NCI-H460 (cell line): ENCODE measurements at places on chromosomes 16 and 17. TPM values are rescaled to one million over a fixed set of nuclear protein-coding genes. Genes with fewer than 3 reads are reported as not detected.

- DNase-seq = no peak
These were observed 33.4 kb downstream of the CDH13 start for GRCh38 chr16:82660075-82660645.

- no peak for DNase-seq
These were observed 341.5 kb downstream of the SNX29 start for GRCh38 chr16:12317856-12318537.

GRCh38 chr16:23369416-23369815 is 67.3 kb downstream of the SCNN1B start:
- DNase-seq = no peak

DNA sequence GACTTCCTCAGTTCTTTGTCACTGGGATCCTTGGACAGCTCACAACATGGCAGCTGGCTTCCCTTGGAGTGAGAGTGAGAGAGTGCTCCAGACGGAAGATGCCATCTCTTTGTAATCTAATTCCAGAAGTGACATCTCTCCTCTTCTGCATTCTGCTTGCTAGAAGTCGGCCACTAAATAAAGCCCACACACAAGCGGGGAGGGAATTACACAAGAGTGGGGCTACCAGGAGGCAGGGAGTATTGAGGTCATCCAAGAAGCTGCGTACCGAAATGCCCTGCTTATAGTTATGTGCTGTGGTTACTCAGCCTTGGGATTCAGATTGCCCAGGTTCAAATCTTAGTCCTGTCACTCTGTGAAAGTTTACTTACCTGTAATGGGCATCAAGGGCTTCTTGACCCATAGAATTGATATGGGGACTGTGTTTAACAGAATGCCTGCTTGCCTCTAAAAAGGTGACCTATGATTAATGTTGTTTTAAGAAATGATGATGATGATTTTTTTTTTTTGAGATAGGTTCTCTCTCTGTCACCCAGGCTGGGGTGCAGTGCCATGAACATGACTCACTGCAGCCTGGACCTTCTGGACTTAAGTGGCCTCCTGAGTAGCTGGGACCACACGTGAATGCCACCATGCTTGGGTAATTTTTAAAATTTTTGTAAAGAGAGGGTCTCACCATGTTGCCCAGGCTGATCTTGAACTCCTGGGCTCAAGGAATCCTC is 120.9 kb upstream of the HS3ST2 start:
- no peak for DNase-seq

DNA sequence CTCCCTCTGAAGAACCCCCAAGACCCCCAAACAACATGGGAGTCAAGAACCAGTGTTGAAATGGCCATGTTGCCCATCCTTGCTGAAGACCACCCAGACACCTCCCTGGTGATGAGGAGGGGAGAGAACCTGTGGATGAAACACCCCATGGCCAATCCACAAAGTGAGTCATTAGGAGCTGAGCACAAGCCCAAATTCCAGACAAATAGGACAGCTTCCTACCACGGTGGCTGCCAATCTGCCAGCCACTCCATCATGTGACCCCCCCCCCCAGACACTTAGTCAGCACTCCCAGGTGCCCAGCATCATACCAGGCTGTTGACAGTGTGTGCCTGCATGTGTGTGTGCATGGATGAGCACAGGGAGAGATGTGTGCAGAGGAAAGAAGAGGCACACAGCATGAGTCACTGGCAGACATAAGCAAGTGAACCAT is 26.4 kb upstream of the RPL38 start:
- no peak for DNase-seq

DNA sequence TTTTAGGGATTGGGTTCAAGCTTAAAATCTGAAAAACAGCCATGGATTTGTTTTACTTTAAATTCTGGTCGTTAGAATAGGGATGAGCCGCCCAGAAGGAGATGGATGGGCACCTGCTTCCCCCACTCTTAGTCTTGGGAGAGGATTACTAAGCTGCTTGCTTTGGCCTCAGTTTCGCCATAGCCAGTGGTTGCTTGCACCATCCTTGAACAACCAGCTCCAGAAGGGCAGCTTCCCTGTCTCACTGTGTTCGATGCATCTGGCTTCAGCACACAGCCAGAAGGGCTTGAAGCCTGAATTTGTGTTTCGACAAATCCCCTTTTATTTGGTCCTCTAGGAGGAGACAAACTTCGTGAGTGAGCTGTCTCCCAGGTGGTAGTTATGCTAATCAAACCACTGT is 7.1 kb downstream of the CYB5D2 start:
- no peak for DNase-seq

DNA sequence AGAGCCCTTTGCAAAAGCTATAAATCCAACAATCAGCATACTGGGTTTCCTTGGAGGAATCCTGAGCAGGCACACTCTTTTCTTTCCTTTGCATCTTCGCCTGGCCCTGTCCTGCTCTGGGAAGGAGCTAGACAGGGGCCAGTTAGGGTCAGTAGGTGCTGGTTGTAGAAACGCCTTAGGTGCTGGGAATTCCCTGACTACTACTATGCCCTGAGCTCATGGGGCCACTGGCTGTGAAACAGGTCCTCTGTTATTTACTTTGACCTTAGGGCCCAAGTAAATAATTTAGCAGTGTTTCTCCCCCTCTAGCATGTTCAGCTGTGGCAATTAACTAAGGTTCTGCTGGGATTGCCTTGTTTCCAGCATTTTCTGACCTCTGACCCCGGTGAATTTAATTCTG is 15.8 kb upstream of the WSCD1 start:
- no peak for DNase-seq

- DNase-seq = no peak
These were observed 2.9 kb downstream of the TMEM170A start for GRCh38 chr16:75461575-75461974.

- no peak for DNase-seq
These were observed 12.0 kb upstream of the TNRC6A start for GRCh38 chr16:24717411-24717810.

- DNase-seq = no peak
These were observed 186.3 kb upstream of the ZKSCAN2 start for GRCh38 chr16:25443994-25444393.

GRCh38 chr16:49026566-49027181 is 255.0 kb downstream of the CBLN1 start:
- no peak for DNase-seq

- DNase-seq = no peak
These were observed 6.7 kb upstream of the GAST start for GRCh38 chr17:41705271-41705991.

DNA sequence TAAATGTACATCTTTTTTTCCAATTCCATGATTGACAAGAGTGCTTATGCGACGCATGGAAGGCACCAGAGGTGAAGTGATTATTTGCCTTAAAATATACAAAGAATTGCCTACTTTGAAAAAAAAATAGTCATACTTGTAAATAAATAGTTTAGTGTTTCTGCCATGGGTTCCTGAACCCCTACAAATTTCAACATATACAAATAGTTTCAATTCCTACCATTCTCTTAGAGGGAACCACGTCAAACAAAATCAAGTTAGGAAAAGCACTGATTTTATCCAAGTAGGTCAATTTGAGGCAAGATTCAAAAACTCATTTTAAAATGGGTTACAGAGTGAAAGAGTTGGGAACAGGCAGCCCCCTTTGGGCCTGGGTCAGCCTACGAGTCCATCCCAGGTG is 11.7 kb downstream of the CMTM3 start:
- no peak for DNase-seq

MYH11 gene
- total RNA-seq = 0.02 TPM in 1 of 2 replicates, not detected in the other

TNRC6C gene
- 3.8 and 3.9 TPM in 2 replicates for total RNA-seq

TLCD3A gene
- 17.0 and 21.4 TPM in 2 replicates for total RNA-seq

SLC35G6 gene
- total RNA-seq = not detected in 2 replicates

SKAP1 gene
- 0.20 TPM in 1 of 2 replicates, not detected in the other for total RNA-seq

PERCC1 gene
- not detected in 2 replicates for total RNA-seq

PSMD11 gene
- 147 and 204 TPM in 2 replicates for total RNA-seq
